ENCODE measurements at places on chromosomes 5 and 9.

DNA sequence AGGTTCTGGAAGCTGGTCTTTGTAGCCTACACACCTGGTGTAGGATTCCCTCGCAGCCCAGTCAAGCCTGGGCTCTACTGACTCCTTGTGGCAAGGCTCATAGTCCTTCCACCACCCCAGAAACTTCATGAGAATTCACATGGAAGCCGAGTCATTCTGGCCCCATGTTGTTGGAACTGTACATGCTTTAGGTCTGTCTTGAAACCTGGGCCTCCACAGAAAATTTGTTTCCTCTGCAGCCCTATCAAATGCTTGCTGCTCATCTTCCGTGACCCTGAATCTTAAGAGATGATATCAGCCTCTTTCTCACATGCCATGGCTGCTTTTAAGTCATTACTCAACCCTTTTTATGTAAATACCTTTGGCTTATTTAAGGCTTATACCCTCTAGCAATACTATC, 113.4 kb upstream of the GRHPR start:
- DNase-seq = peak; percentile 52

DNA sequence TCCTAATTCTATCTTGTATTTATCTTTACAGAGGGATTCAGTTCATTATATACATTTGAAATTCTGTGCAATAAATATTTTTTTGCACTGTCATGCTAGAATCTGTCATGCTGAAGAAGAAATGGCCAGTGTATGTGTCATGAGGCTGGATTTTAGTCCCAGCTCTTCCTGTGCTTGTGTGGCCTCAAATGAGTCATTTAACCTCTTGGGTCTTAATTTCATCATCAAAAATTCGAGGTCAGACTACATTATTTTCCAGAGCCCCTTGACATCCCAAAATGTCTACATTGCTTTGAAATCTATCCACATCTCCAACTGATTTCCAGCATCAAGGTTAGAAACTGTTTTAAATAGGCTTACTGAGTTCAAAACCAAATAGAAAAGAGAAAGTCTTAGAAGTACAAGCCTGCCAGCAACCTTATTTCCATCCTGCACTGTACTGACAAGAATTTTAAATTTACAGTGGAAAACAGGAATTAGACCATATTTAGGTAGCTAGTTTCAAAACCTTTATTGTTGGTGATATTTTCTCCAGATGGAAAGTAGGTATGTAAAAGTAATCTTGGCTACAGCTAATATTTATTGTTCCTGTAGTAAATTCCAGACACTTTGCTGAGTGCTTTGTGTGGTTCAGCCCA, 96.7 kb upstream of the MAMDC2 start:
- no peak for DNase-seq

GRCh38 chr9:133199648-133200321, 9.3 kb downstream of the OBP2B start:
- peak; percentile 49 for DNase-seq

DNA sequence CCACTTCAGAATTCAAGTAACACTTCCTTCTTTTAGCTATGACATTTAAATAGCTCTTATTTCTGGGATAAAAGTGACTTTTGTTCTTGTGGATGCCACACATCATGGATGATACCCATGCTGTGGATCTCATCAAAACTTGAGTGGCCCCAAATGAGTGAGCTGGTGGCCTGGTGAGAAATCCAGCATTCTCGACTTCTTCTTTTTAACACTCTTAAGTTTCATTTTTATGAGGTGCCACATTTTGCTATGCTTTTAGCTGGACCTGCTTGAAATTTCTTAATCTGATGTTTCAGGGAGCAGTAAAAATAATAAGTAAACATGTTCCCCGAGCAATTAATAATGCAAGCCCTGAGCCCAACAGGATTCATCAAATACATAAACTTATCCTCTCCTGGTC, 384.8 kb upstream of the MEF2C start:
- DNase-seq = no peak

DNA sequence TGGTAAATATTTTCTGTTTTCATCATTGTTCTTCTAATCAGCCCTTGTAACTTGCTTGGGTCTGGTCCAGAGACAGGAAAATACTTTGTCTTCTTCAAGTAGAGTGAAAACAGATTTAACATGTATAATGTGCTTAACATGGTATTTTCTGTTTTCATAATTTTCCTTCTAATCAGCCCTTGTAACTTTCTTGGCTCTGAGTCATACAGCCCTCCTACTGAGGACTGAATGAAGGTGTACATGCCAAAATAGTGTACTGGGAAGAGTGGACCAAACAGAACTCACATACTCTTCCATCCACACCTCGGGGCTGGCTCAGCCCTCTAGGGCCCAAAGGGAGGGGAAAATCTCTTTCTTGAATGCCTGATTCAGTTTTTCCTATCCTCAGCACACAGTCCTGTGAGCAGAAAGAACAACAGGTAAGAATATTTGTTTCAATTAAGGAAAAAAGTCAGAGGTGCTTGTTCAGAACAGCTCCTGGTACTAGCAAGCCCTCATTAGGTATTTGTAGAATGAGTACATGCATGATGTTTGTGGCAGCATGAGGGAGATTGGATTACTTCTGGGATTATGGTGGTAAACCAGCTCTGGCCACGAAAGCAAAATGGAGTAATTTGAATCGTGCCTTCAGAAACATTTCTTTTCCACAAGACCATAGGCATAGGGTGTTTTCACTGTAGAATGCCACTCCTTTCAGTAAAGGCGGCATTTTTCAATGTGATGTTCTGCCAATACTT, 24.2 kb upstream of the MACIR start:
- no peak for DNase-seq

DNA sequence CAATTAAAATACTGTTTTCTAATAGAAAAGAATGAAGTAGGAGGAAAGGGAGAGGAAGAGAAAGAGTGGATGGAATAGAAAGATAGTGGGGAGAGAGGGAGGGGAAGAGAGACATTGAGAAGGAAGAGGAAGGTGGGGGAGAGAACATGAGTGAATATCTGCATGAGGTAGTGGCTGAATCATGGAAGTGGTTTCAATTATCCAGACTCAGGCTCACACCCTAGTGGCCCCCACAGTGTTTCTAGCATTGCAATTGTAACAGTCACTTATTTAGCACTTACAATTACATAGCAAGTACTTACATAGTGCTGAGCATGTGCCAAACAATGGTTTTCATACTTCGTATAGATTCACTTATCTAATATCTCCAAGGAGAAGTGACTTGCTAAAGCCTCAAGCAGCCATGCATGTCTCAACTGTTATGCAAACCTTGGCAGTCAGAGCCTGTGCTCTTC, 72.7 kb downstream of the CAST start:
- peak; percentile 49 for DNase-seq
